Natural killer cell treated with Interleukin-12 subunit alpha and Interleukin-12 subunit beta and Interleukin-15 and Interleukin-18, amount 100 ng/mL, for 72 hours (primary cell): ENCODE measurements at places on chromosomes 3 and 15. TPM values are rescaled to one million over a fixed set of nuclear protein-coding genes. Genes with fewer than 3 reads are reported as not detected.

GRCh38 chr3:128914966-128915645 lies 35.7 kb downstream of the ACAD9 start:
- H3K27ac ChIP-seq: no peak overlapping the region
- H3K4me1 ChIP-seq: no peaks in the 10 kb centered on the region
- H3K4me3 ChIP-seq: no peak overlapping the region
- H3K27me3 ChIP-seq: no peaks in the 10 kb centered on the region
- no peak for DNase-seq
- peaks cover 9% of the 10 kb centered on the region for H3K36me3 ChIP-seq

- H3K4me1 ChIP-seq: no peaks in the 10 kb centered on the region
- H3K27ac ChIP-seq: no peak overlapping the region
- no peaks in the 10 kb centered on the region for H3K36me3 ChIP-seq
- no peak overlapping the region for H3K4me3 ChIP-seq
- no peak for DNase-seq
- H3K27me3 ChIP-seq: peaks cover 65% of the 10 kb centered on the region
Measured at GRCh38 chr15:60982249-60982910, 246.7 kb downstream of the RORA start.

GRCh38 chr3:3628676-3629328 lies 170.4 kb upstream of the LRRN1 start:
- no peaks in the 10 kb centered on the region for H3K27me3 ChIP-seq
- no peaks in the 10 kb centered on the region for H3K4me1 ChIP-seq
- no peaks in the 10 kb centered on the region for H3K36me3 ChIP-seq
- no peak overlapping the region for H3K4me3 ChIP-seq
- no peak overlapping the region for H3K27ac ChIP-seq

SLC6A11 gene
- not detected for total RNA-seq

SERINC4 gene
- 0.50 TPM for total RNA-seq

DNA sequence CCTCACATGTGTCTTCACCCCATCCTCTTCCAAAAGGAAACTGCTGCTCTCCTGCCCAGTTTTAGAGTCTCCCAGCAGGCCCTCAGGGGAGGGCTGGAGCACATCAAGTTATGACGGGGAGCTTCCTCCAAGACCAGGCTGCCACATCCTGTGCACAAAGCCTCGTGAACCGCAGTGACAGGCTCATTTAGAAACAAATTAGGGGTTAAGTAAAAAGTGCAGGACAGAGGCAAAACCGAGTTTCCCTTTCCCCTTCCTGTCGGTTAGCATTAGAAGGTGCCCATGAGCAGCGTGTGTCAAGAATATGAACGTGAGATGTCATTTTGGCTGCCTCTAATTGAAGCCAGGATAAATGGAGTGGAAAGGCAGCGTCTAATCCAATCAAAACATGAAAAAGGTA lies 199.7 kb downstream of the ARRDC4 start:
- peak overlapping the region; percentile 61 for H3K4me3 ChIP-seq
- DNase-seq: peak; percentile 78
- peaks cover 21% of the 10 kb centered on the region for H3K4me1 ChIP-seq
